Naive thymus-derived CD8-positive, alpha-beta T cell (primary cell): ENCODE measurements at places on chromosomes 1 and 21. TPM values are rescaled to one million over a fixed set of nuclear protein-coding genes. Genes with fewer than 3 reads are reported as not detected.

DNA sequence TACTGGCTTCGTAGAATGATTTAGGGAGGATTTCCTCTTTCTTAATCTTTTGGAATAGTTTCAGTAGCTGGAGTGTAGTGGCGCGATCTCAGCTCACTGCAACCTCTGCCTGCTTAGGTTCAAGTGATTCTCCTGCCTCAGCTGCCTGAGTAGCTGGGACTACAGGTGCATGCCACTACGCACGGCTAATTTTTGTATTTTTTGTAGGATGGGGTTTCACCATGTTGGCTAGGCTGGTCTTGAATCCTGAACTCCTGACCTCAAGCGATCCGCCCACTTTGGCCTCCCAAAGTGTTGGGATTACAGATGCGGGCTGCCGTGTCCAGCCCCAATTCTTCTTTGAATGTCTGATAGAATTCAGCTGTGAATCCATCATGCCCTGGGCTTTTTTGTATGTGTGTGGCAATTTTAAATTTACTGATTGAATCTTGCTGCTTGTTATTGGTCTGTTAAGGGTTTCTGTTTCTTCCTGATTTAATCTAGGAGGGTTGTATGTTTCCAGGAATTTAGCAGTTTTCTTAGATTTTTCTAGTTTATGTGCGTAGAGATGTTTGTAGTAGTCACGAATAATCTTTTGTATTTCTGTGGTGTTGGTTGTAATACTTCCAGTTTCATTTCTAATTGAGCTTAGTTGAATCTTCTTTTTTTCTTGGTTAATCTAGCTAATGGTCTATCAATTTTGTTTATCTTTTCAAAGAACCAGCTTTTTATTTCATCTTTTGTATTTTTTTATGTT lies 15.3 kb downstream of the MAN1C1 start:
- H3K4me3 ChIP-seq = peak overlapping the region; percentile 84
- H3K4me1 ChIP-seq = peaks cover 66% of the 10 kb centered on the region
- peak overlapping the region; percentile 98 for H3K27ac ChIP-seq

GRCh38 chr1:11321656-11322491 lies 48.9 kb downstream of the UBIAD1 start:
- no peak overlapping the region for H3K4me3 ChIP-seq
- peaks cover 9% of the 10 kb centered on the region for H3K4me1 ChIP-seq
- peaks cover 7% of the 10 kb centered on the region for H3K27me3 ChIP-seq
- H3K36me3 ChIP-seq = no peaks in the 10 kb centered on the region
- H3K27ac ChIP-seq = no peak overlapping the region

GRCh38 chr1:201358596-201358995 lies 18.9 kb downstream of the TNNT2 start:
- no peak overlapping the region for H3K4me3 ChIP-seq
- no peak overlapping the region for H3K27ac ChIP-seq
- DNase-seq = no peak
- no peaks in the 10 kb centered on the region for H3K36me3 ChIP-seq
- H3K27me3 ChIP-seq = no peaks in the 10 kb centered on the region

GRCh38 chr1:96545935-96546656 lies 175.5 kb upstream of the PTBP2 start:
- DNase-seq = no peak
- no peaks in the 10 kb centered on the region for H3K27me3 ChIP-seq
- H3K4me3 ChIP-seq = no peak overlapping the region
- H3K4me1 ChIP-seq = no peaks in the 10 kb centered on the region
- no peaks in the 10 kb centered on the region for H3K36me3 ChIP-seq
- no peak overlapping the region for H3K27ac ChIP-seq

DHCR24 gene
- total RNA-seq = 4.2 TPM

DNA sequence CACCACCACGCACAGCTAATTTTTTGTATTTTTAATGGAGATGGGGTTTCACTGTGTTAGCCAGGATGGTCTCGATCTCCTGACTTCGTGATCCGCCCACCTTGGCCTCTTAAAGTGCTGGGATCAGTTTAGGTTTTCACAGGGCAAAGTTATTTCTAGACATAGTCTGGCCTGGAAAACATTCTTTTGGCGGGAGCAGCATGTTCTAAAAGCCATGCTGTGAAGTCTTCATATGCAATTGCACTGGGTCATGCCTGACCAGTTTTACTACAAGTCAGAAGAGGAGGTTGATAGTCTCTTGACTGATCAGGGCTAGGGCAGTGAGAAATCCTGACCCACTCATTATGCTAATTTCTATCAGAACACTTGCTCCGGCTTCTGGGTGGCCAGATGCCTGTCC lies 131.6 kb upstream of the POU3F1 start:
- no peak for DNase-seq
- H3K27me3 ChIP-seq = no peaks in the 10 kb centered on the region
- H3K27ac ChIP-seq = no peak overlapping the region
- H3K36me3 ChIP-seq = no peaks in the 10 kb centered on the region
